ENCODE measurements at places on chromosomes 13 and 19.

DNA sequence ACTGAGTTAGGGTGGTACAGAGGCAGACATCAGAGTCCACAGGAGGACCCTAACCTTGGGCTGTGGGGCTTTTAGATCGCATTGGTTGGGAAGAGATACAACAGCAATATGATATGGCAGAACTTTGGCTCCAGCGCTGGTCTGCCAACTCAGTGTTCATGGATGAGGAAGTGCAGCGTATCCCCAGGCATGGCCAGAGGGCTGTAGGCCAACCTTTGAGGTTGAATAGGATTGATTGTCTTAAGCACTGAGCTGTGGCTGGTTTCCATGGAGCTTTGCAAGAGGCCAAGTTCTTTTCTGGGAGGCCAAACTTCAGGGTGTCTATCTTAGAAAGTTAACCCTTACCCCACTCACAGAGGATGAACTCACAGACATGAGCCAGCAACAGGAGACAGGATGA, 144.1 kb upstream of the TMTC4 start:
- DNase-seq = no peak

- DNase-seq = no peak
Measured at GRCh38 chr13:31663880-31664585, 75.3 kb upstream of the RXFP2 start.

DNA sequence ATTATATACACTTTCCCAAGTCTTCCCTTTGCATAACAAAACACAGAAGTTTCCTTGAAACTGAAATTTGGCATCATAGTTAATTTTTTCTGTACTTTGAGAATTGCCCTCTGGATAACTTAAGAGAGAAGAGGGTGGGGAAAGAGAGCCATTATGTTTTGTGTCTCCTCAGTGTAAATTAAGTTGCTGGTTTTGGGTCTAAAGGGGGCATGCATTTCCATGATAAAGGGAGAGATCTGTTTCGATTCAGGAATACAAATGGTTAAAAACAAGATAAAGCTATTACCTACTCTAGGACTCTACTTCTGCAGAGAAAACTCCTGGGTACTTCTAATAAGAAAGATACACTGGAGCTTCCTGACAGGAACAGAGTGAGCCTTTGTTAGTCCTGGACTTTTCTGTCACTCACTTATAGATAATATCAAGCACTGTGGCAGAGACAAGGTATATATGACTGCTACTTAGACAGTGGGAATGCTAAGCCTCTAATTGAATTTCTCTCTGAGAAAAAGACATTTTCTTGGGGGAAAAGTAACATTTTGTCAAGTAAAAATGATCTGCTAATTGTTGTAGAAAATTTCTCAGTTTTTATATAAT, 142.8 kb upstream of the PCDH9 start:
- no peak for DNase-seq

DNA sequence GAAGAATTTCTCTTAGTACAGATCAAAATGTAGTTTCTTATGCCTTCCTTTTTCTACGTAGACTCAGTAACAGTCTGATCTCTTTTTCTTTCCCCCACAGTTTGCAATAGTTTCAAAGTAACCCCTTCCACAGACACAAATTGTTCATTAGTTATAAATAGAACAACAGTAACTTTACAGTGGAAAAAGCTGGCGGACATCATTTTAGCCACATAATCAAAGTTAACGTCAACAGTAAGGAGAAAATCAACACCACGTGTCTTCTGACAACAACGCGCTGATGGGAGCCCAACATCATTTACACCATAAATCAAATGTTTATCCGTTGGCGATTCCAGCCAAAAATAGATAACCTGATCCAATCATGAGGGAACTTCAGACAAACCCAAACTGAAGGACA, 76.8 kb downstream of the ANKRD10 start:
- no peak for DNase-seq

GRCh38 chr19:2469102-2469914, 6.6 kb upstream of the GADD45B start:
- peak; percentile 80 for DNase-seq

DNA sequence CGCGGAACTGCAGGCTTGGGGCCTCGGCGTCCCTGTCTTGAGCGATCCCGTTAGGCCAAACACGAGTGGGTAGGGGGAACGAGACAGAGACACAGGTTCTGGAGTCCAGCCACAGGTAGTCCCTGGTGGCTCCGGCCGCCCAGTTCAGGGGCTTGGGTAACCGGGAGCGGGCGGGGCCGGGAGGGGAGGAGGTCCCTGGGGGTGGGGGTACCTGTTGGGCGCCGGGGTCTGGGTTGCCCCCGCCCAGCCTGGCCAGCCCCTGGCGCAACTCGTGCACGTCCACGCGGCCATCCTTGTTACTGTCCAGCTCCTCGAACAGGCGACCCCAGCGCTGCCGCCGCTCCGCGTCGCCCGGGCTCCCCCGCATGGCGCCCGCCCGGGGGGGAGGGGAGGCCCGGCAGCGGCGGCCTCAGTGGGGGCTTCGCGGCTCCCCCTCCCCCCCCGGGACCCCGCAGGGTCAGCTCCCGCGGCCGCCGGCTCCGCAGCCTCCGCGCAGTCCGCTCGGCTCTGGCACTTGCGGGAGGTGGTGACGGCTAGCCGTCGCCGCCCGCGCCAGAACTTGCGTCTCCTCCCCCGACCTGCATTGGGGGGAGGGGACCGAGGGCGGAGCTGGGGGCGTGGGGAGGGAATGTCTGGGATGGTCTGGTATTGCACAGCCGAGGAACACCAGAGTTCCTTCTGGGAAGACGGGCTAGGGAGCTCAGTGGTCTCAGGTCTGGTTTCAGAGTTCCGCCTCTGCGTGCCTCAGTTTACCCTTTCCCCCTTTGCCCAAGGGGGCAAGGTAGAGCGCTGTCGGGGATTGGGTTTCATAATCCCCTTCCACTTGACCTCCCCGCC, at the start of gene SLC25A23:
Gene SLC25A23, minus strand, starts transcription at position 531 of the 837 bp plus-strand sequence. Its CDS starts 164 bp downstream, at position 367.
- peak; percentile 18 for DNase-seq

- DNase-seq = no peak
Measured at GRCh38 chr13:107296804-107297203, 728.9 kb upstream of the ARGLU1 start.

DNA sequence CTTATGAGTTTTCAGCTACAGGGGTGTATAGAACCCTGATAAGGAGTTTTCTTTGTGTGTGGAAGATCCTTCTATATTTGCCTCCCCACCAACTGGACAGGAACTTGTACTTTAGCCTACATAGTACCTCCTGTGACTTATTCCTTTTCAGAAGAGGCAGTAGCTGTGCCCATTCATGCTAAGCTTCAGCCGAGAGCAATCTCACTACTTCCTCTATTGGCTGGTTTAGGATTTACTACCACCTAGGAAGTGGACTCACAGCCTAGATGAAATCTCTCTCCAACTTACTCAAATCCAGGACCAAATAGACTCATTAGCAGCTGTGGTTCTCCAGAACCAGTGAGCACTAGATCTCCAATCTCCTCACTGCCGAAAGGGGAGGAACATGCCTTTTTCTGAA, 2.3 kb upstream of the REX1BD start:
- no peak for DNase-seq

DNA sequence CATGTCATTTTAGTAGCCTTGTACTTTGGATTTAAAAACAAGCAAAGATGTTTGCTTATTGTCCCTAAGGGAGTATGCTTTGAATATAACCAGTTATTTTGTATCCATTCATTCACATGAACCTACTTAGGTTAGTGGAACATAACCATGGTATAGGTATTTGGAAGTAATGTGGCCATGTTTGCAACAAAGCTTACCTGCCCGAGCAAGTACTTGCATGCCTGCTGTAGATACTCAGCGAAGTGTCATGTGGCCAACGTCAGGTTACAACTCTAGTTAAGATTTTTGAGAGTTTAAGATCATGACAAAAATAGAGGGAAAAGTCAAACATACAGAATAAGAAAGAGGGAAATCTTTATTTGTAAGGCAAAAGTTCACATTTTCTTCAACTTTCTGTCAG, 57.2 kb downstream of the COG6 start:
- no peak for DNase-seq

- no peak for DNase-seq
Measured at GRCh38 chr19:58372311-58373133, 8.3 kb downstream of the ZNF837 start.

GRCh38 chr19:50458396-50459066, 17.8 kb upstream of the EMC10 start:
- DNase-seq = no peak

GRCh38 chr13:111662451-111662850, 342.0 kb downstream of the TEX29 start:
- no peak for DNase-seq

DNA sequence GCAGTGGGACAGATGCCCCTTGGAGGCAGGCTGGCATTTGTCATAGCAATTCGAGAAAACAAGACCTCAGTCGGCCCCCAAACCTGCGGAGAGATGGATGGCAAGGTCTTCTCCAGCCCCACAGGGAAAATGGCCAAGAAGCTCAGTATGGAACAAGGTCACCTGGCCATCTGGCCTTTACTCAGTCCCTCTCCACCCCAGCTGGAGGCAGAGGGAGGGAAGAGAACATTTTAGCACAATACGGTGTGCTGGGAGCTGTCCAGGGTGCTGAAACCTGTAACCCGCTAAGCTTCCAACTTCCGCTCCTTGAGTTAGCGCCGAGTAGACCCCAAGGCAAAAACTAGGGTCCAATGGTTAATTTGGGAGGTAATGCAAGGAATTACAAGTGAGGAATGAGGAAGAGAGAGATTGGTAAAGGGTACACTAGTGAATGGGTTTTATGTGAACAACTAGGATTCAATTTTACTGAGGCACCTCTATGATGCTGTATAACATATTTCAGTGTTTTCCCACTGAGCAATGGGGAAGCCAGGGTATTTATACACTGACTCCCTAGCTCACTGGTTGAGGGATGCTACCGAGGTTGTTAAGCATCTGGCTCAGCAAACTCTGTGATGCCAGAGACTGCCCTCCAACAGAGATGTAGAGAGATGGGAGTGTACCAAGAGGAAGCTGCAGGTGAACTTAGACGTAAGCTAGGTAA, 64.3 kb downstream of the CACNA1A start:
- no peak for DNase-seq

DNA sequence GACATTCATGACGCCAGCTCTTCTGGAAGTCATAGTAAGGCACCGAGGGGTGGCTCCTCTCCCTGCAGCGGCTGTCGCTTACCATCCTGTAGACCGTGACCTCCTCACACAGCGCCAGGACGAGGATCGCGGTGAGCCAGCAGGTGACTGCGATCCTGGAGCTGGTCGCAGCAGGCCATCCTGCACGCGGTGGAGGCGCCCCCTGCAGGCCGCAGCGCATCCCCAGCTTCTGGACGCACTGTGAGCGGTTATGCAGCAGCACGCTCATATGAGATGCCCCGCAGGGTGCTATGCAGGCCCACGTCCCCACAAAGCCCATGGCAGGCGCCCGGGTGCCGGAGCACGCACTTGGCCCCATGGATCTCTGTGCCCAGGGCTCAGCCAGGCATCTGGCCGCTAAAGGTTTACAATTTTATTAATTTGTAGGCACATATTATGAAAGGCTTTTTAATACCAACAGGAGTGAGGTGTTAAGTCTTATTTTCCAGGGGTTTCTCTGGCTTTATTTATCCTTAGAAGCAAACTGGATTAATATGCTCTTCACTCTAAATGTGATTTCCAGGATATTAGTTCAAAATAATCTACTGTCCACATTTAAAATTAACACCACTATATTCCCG, 35.6 kb upstream of the PSPC1 start:
- no peak for DNase-seq

DNA sequence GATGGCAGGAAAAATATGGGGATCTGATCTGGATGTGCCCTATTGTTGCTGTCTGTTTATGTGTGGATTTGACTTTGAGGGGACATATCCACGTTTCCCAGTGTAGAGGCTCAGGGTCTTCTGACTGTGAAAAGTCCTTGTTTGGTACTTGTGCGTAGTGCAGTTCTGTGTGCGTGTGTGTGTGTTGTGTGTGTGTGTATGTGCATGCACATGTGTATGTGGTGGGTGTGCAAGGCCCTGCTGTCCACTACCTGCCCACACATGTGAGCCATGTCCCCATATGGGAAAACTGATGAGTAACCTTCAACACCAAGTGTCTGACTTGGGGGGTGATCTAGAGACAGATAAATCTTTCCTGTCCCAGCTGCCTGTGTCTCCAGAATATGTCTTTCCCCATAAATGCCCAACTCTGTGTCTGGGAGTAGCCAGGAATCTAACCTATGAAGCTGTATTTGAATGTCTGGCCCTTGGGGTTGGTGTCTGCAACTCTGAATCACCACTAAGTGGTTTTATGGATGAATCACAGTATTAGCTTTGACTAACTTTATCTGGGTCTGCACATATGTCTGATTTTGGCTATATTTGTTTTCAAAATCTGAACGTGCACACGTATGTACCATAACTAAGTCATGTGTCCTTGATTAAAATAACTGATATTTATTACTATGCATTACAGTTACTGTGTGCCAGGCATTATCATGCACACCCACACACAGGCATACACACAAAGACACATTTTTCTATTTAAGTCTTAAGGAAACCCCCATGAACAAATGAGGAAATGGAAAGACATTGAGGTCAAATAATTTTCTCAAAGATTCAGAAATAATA, 17.4 kb downstream of the KLK2 start:
- peak; percentile 31 for DNase-seq

GRCh38 chr13:51826606-51827005, 18.4 kb downstream of the TMEM272 start:
- DNase-seq = no peak

GRCh38 chr19:34171539-34171876, 796 bp upstream of the LSM14A start:
- peak; percentile 76 for DNase-seq

DNA sequence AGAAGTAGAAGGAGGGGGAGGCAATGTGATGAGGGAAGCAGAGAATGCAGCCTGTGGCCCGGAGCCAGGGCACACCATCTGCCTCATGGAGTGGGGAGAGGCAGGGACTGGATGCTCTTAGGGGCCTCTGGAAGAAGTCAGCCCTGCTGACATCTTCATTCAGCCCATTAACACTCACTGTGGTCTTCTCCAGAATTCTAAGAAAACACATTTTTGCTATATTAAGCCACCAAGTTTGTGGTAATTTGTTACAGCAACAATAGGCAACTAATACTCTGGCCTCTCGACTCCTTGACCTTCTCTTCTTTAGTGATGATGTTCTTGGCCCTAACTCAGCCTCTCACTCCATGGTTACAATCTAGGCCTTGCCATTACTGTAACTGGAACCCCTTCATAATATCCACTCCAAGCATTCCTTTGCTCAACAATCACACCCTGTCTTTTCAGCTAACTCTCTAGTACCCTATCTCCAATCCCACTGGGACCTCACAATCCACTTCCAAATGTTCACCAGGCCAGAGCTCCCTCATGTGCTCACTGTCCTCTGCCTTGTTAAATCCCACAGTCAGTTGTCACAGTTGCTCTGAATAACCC, 98.5 kb downstream of the MIPEP start:
- DNase-seq = peak; percentile 36

GRCh38 chr19:11378319-11379189, 4.1 kb downstream of the SWSAP1 start:
- peak; percentile 74 for DNase-seq

GRCh38 chr19:28941833-28942232, 271.1 kb downstream of the UQCRFS1 start:
- no peak for DNase-seq

Measured in HS-5 (cell line).